ENCODE measurements at places on chromosomes 3 and 15.

DNA sequence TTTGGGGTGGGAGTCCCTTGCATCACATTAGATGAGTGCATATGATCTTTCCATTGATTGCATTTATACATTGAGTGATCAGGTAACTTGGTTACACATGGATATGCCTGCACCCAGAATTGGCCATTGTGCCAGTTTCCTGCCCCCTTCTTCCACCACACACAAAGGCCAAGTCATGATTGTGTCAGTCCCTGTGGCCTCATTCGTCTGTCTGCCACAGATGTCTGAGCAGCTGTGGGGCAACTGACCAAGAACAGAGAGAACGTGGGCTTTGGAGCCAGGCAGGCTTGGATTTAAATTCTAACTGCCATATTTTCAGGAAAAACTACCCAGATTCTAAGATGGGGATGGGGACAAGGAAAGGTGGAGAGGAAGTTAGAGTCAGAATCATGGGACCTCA, 27.0 kb downstream of the CCNL1 start:
- DNase-seq: no peak

GRCh38 chr15:66630801-66631351, 65.1 kb upstream of the LCTL start:
- no peak for DNase-seq

DNA sequence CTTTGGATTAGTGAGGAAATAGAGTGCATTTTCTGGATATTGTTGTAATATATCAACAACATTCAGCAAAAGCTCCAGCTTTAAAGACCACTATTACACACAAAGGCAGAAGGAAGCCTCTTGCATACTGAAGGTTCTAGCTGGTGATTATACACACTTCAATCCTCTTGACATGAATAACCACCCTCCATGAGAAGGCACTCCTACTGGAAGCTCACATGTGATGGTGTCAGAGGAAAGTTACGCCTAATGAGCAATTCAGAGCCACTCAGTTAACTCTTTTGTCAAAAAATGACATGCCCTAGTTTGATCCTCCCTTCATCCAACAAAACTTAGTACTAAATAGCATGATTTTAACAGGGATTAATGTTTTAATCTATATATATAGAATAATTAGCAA, 124.6 kb upstream of the LYSMD4 start:
- no peak for DNase-seq

- DNase-seq: no peak
Observed at GRCh38 chr3:141383555-141384129, 15.3 kb downstream of the ZBTB38 start.

GRCh38 chr3:43238801-43239200, 47.5 kb upstream of the SNRK start:
- DNase-seq: no peak

DNA sequence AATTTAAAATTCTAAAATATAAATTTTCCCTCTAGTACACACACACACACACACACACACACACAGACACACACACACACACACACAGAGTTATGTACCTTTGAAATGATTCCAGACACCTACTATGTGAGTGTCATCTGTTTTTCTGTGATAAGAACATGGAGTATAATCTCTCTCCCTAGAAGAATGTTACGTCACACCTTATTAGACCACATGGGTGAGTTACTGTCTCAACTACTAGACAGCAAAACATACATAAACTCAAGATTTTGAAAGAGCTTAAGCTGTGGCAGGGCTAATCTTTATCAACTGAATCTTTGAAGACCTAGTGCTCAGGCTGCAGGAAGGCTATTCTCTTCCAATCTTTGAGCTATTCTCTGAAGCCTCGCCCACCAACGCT, 385.9 kb upstream of the BCHE start:
- DNase-seq: no peak

- DNase-seq: no peak
Observed at GRCh38 chr15:81419332-81419943, 45.4 kb upstream of the TMC3 start.

DNA sequence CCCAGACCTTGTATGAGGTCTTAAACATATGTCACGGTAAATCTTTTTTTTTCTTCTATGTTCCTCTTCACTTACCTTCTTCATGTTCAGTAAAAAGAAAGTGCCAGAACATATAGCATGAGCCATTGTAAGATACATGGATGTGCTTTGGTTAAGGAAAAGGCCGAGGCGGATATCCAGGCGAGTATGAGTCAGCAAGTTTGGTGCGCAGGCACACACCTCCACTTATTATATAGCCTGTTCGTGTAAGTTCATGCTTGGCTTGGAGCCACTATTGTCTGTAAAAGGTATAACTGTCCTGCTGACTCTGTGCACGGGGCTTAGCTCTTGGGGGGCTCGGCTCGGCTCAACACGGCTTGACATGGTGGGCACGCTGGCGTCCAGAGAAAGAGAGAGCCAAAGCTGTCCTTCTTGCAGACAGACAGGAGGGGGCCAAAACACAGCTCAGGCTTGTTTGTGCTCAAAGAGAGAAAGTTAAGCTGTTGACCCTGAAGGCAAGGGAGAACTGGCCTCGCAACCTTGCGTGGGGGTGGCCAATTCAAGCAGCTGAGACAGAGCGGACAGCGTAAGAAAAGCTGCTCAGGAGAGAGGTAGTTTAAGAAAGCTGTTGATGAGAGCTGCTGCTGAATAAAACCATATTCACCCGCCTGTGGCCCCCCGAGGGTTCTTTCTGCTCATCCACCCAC, 251.2 kb downstream of the SLC9A9 start:
- peak; percentile 46 for DNase-seq

DNA sequence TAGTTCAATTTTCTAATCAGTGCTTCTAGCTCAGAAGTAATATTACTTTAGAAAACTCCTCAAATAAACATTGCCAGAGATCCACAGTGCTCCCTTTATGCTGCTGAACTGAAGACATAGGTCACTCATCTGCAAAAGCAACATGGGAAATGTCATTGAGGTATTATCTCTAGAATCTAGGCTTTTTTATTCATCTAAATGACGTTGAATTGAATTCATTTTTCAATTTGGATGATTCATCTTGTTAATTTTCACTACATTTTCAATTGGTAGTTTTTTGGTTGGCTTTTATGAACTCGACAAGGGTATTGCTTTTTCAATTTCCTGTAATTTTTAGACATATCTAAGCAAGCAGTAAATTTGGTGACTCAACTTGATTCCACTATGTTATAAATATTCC, 275.4 kb downstream of the NFKBIZ start:
- no peak for DNase-seq

- DNase-seq: no peak
Observed at GRCh38 chr15:37701230-37701629, 233.2 kb upstream of the TMCO5A start.

DNA sequence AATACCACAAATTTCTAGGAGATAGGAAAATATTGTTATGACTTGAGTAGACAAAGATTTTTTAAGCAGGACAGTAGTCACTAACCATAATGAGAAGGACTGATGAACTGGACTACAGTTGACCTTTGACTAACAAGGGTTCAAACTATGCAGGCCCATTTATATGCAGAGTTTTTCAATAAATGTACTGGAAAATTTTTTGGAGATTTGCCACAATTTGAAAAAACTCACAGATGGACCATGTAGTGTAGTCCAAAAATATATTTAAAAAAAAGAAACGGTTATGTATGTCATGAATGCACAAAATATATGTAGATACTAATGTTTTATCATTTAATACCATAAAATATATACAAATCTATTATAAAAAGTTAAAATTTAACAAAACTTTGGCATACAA, 151.8 kb downstream of the LRRN1 start:
- DNase-seq: no peak

DNA sequence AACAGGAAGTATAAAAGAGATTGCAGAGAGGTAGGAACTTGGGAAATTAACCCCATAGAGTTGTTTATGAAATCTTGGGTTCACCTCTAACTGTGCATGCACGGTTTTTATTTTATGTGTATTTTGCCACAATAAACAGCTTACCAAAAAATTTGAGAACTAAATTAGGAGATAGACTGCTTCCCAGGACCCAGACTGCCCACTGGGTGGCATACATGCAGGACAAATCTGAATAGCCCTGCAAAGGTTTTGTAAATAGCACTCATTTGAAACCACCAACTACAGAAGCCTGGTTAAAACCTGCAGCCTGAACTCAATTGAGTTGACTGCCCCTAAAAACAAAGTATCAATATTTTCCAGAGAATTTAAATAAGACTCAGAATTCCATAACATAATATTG, 96.4 kb upstream of the SLCO2A1 start:
- DNase-seq: no peak

- no peak for DNase-seq
Observed at GRCh38 chr3:132205609-132206008, 111.6 kb upstream of the ACP3 start.

GRCh38 chr3:72320095-72320954, 527.9 kb downstream of the SHQ1 start:
- no peak for DNase-seq

DNA sequence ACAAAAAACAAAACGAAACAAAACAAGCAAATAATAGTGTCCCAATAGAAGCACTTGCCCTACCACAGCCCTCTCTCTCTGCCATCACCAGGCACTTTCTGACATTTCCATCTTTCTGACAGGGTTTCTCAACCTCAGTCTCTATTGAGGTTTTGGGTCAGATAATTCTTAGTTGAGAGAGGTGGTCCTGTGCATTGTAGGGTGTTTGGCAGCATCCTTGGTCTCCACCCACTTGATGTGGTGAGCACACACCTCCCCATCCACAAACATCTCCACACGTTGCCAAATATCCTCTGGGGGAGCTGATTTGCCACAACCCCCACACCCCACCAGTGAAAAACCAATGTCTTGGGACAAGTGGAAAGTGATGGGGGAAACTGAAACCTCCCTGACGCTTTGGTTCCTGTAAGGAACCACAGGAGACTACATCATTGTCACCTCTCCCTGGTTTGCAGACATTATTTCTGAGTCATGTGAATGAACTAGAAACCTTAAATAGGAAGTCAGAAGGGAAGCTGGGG, 733.7 kb upstream of the CFAP20DC start:
- DNase-seq: no peak

- peak; percentile 64 for DNase-seq
Observed at GRCh38 chr3:158659454-158660237, 12.8 kb downstream of the LXN start.

DNA sequence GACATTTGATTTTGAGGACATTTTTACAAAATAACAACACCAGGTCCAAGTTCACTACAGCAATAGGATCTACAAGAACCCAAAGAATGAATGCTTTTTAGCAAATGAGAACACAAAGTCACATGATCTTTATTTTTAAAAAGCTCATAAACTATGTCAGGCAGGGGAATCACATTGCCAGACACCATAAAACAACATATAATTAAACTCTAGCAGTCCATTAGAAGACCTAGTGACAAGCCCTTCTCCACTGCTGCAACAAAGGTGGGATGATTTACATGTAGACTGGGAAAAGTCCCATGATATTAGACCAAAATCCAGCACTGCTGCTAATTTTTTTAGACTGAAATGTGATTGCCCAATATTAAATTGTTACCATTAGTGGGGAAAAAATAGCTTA, 92.6 kb downstream of the FHIT start:
- no peak for DNase-seq

DNA sequence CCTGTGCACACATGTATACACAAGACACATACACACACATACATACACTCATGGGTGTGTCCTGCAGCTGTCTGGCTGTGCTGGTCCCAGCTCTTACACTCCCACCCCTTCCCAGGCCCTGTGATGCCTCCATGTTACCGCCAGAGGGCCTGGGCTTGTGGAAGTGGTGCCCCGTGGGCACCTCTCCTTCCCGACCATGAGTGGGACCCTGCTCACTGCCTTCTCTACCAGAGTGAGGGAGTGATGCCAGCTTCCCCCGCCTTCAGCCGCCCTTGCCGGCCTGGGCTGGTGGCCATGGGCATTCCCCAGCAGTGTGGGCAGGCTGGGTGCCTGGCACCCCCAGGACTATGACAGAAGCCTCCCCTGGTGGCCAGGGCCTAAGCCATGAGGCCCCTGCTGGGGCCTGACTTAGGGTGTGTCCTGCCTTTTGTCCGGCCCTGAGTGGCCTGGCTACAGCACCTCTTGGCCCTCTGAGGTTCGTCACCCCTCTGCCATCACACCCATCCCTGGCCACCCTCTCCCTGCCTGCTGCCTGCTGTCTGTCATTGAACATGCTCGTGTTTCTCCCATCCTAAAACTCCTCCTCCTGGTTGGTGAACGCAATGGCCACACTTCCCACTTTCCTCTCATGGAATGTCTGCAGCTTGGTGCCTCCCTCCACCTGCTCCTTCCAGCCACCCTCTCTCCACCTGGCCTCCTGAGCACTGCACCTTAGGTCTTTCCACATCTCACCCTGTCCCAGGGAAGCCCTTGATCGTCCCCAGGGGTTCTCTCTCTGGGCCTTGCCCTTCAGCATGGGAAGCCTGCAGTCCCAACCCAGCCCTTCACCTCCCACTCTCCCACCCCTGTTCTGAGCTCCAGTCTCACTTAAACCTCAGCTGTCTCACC, 14.6 kb downstream of the HDAC11 start:
- DNase-seq: no peak

DNA sequence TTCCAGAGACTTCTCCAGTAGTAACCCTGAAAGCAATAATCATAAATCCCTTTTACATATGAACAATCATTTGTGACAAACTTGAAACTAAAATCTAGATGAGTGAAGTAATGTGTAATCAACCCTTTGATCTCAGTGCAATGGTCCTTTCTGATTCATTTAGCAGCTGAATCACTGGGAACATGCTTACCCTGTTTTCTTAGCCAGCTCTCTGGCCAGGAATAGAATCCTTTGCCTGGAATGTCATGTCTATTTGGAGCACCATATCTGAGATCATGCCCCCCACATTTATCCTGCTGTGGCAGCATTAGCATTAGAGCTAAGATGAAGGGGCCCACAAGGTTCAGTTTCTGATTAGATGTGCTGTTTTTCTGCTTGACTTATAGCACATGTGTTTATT, 309.8 kb downstream of the OXSM start:
- DNase-seq: no peak

- DNase-seq: no peak
Observed at GRCh38 chr3:194852831-194853508, 167.3 kb downstream of the FAM43A start.

DNA sequence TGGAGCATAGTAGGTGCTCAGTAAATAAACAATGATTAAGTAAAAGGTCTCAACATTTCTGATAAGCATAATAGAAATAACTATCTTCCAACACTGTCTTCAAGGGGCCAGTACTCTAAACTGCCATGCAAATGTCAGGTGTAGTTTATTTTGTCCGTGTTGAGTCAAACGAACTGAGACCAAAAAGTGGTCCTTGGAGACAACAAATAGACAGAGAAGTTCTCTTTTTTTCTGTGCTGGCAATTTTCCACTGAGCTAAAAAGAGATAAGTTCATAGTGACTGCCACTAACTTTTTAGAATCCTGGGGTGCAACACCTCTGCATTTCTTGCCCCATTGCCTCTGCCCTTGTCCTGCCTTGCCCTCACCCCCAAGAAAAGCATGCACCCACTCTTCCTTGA, 14.7 kb upstream of the MBNL1 start:
- no peak for DNase-seq

DNA sequence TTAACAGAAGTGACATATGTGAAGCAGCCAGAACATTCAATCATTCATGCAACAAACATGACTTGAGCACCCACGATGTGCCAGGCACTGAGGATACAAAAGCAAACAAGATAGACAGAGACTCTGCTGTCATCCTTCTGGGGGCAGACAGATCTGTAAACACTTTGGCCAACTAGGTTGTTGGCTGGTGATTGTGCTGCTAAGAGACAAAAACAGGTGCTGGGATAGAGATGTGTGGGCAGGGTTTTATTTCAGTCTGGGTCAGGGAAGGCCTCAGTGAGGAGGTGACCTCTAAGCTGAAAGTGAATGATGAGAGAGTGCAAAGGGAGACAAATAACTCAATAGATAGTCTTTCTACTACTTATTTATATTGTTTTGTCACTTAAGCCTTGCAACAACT, 147.0 kb upstream of the VEPH1 start:
- DNase-seq: no peak
